ENCODE measurements at places on chromosomes 7 and 10. TPM values are rescaled to one million over a fixed set of nuclear protein-coding genes. Genes with fewer than 3 reads are reported as not detected.

MBL2 gene
- not detected for total RNA-seq

NEUROG3 gene
- not detected for total RNA-seq

SLC13A1 gene
- total RNA-seq: not detected

DNA sequence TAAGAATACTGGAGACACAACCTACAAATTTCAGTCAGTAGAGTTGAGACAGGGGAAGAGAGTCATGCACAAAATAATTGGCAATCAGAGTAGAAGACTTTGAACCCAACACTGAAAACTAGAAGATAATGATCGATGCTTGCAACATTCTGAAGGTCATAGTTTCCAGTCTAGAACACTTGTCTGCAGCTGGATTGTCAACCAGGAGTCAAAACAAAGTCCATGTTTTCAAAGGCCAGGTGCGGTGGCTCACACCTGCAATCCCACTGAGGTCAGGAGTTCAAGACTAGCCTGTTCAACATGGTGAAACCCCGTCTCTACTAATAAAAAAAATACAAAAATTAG, 26.8 kb upstream of the SMURF1 start:
- H3K27ac ChIP-seq: no peak overlapping the region
- no peak overlapping the region for H3K4me3 ChIP-seq
- no peaks in the 10 kb centered on the region for H3K27me3 ChIP-seq
- H3K4me1 ChIP-seq: no peaks in the 10 kb centered on the region
- no peak for DNase-seq
- no peaks in the 10 kb centered on the region for H3K36me3 ChIP-seq

- H3K4me1 ChIP-seq: peaks cover 34% of the 10 kb centered on the region
- H3K4me3 ChIP-seq: no peak overlapping the region
- H3K27me3 ChIP-seq: no peaks in the 10 kb centered on the region
- H3K36me3 ChIP-seq: no peaks in the 10 kb centered on the region
- no peak for DNase-seq
Measured at GRCh38 chr7:28903730-28904577, 54.2 kb downstream of the TRIL start.

DNA sequence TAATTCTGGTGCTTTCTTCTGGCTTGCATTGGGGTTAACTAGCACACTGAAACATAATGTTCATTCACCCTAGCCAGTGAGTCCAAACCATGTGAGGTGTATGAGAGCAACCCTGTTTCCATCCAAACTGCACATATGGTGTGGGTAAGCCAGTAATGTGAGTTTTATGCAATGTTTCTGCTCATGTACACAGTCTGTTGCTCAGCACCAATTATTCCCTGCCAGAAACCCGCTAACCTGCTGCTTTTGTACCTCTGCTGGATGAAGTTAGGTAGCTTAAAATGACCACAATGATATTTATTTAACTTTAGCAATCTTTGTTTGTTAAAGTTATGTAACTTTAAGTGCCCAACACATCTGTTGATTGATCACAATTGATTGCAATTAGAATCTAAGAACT, 93.7 kb upstream of the RPA3 start:
- no peak for DNase-seq
- no peak overlapping the region for H3K27ac ChIP-seq
- H3K4me1 ChIP-seq: no peaks in the 10 kb centered on the region
- H3K27me3 ChIP-seq: no peaks in the 10 kb centered on the region
- H3K4me3 ChIP-seq: no peak overlapping the region
- no peaks in the 10 kb centered on the region for H3K36me3 ChIP-seq

GRCh38 chr7:70728872-70729552, 402.9 kb upstream of the GALNT17 start:
- H3K27me3 ChIP-seq: no peaks in the 10 kb centered on the region
- H3K4me3 ChIP-seq: peak overlapping the region; percentile 20
- H3K36me3 ChIP-seq: no peaks in the 10 kb centered on the region
- DNase-seq: peak; percentile 94
- H3K4me1 ChIP-seq: peaks cover 53% of the 10 kb centered on the region

- H3K36me3 ChIP-seq: no peaks in the 10 kb centered on the region
- no peak overlapping the region for H3K4me3 ChIP-seq
- H3K27me3 ChIP-seq: peaks cover 59% of the 10 kb centered on the region
- H3K4me1 ChIP-seq: no peaks in the 10 kb centered on the region
- DNase-seq: no peak
Measured at GRCh38 chr7:100212631-100213286, 7.0 kb upstream of the PVRIG start.

- H3K4me1 ChIP-seq: no peaks in the 10 kb centered on the region
- H3K27me3 ChIP-seq: no peaks in the 10 kb centered on the region
- H3K4me3 ChIP-seq: no peak overlapping the region
- no peak for DNase-seq
Measured at GRCh38 chr7:156168434-156168833, 356.2 kb upstream of the SHH start.

GRCh38 chr10:132910901-132911785, 31.2 kb downstream of the CFAP46 start:
- no peak for DNase-seq
- H3K27ac ChIP-seq: no peak overlapping the region
- H3K4me3 ChIP-seq: no peak overlapping the region
- no peaks in the 10 kb centered on the region for H3K4me1 ChIP-seq
- no peaks in the 10 kb centered on the region for H3K27me3 ChIP-seq

GRCh38 chr7:95303013-95303905, 21.1 kb downstream of the PON1 start:
- no peak for DNase-seq
- no peak overlapping the region for H3K27ac ChIP-seq
- no peaks in the 10 kb centered on the region for H3K27me3 ChIP-seq
- no peak overlapping the region for H3K4me3 ChIP-seq
- H3K4me1 ChIP-seq: no peaks in the 10 kb centered on the region

GRCh38 chr7:134693256-134693655, 46.6 kb downstream of the BPGM start:
- H3K27me3 ChIP-seq: no peaks in the 10 kb centered on the region
- no peaks in the 10 kb centered on the region for H3K36me3 ChIP-seq
- H3K4me3 ChIP-seq: no peak overlapping the region
- no peaks in the 10 kb centered on the region for H3K4me1 ChIP-seq
- no peak overlapping the region for H3K27ac ChIP-seq

GRCh38 chr7:1287752-1288201, 55.1 kb downstream of the UNCX start:
- no peaks in the 10 kb centered on the region for H3K36me3 ChIP-seq
- H3K4me3 ChIP-seq: no peak overlapping the region
- H3K27ac ChIP-seq: no peak overlapping the region

GRCh38 chr10:16520900-16521299, 779 bp downstream of the C1QL3 start:
- no peaks in the 10 kb centered on the region for H3K36me3 ChIP-seq
- peaks cover 65% of the 10 kb centered on the region for H3K27me3 ChIP-seq
- peak overlapping the region; percentile 80 for H3K4me3 ChIP-seq

- peak; percentile 90 for DNase-seq
- no peaks in the 10 kb centered on the region for H3K27me3 ChIP-seq
- peak overlapping the region; percentile 44 for H3K4me3 ChIP-seq
- 0 out of 2 replicates have a peak overlapping the region, but pooled peaks have one; percentile 56 for H3K27ac ChIP-seq
- no peaks in the 10 kb centered on the region for H3K36me3 ChIP-seq
- peaks cover 86% of the 10 kb centered on the region for H3K4me1 ChIP-seq
Measured at GRCh38 chr10:80460399-80461207, 6.5 kb downstream of the TSPAN14 start.

- H3K4me1 ChIP-seq: no peaks in the 10 kb centered on the region
- no peak overlapping the region for H3K27ac ChIP-seq
- DNase-seq: no peak
Measured at GRCh38 chr10:26052326-26052725, 118.3 kb downstream of the MYO3A start.

- no peak overlapping the region for H3K27ac ChIP-seq
- no peak for DNase-seq
- no peak overlapping the region for H3K4me3 ChIP-seq
- 0 out of 2 replicates have a peak, but pooled peaks cover 6% of the 10 kb centered on the region for H3K4me1 ChIP-seq
- no peaks in the 10 kb centered on the region for H3K36me3 ChIP-seq
Measured at GRCh38 chr7:70544016-70544415, 587.9 kb upstream of the GALNT17 start.

Data from GM23338 (cell line).